ENCODE measurements at places on chromosomes 4 and X.

DNA sequence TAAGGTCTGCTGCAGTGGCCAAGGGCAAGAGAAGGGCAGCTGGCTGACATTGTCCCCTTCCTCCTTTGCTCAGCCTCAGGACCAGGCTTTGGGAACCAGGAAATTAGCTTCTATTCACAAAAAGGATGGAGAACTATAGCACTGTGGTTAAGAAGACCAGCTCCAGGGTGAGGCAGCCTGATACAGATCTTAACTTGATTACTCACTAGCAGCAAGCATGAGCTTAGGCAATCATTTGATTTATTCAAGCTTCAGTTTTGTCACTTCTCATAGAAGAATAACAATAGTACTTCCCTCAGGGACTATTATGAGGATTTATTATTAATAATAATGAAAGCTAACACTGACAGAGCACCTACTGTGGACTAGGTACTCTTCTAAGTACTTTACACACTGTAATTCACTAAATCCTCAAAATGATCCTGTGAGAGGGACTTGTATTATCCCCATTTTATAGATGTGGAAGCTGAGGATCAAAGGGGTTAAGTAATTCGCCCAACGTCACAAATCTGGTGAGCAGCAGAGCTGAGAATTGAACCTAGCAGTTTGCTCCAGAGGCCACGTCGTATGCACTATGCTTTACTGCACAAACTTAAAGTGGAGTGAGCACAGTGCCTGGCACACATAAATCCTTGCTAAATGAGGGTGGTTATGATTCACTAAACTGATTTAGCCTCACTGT lies 130.4 kb upstream of the PAK3 start:
- no peak for DNase-seq

DNA sequence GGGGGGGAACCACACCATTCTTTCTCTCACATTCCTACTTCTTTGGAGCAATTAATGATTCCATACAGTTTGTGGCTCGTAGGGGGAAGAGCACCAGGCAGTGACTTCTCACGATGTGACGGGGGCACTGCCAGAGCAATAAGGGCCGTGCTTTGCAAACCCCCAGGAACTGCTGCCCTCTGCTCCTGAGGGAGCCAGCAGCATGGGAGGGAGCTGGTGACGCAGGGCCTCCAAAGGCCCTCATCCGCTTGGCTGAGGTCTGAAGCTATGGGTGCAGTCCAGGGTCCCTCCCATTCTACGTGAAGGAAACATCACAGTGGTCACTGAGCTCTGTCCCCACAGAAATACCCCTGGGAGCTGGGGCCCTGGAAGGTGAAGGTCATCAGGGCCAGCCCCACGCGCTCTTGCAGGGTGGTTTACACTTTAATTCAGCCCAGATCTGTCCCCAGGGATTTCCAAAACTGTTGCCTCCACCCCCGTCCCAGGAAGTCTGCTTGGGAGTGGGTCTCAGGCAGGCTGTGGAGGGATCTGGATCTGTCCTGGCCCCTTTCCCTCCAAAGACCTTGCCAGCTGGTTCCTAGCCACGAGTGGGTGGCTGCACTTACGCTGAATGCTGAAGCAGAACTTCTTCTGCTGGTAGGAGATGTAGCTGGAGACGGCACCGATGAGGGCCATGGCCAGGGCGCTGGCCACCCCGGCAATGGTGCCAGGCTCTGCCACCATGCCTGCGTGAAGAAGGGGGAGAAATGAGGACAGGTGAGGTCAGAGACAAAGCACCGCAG lies 82.6 kb downstream of the MTMR1 start:
- DNase-seq = no peak

GRCh38 chrX:21905313-21905712 lies 35.2 kb upstream of the SMS start:
- no peak for DNase-seq

- DNase-seq = no peak
Measured at GRCh38 chr4:140735317-140735716, 20.9 kb downstream of the TBC1D9 start.

DNA sequence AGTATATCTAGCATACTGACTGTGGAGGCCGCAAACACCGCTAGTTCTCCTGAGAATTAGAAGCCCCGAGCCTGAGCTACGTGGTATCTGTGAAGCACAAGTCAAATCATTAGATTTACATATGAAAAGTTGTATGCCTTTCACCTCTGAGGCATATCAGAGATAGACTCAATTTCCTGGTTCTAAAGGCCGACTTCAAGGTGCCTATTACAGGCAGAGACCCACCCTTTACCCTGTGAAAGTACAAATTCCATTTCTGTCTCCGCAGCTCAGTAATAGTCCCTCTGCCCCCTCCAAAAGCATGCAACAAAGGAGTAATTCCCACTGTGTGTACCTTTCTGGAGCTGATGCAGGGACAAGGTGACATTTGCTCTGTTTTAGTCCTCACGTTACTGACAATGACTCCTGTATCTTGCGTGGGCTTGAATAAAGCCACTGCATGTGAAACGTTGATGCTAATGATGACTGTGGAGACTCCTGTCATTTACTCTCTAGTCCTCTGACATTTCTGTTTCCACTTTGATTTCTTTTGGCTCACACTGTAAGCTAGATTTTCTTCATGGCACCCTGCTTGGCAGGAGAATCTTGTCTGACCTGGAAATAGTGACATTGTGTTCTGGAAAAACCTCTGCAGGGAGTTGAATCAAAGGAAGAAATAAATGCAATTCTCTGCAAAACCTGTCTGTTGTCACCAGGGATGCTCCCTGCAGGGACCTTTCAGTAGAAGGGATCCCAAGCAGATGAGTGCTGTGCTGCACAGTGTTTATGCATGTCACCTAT lies 273.2 kb upstream of the EMCN start:
- DNase-seq = no peak

DNA sequence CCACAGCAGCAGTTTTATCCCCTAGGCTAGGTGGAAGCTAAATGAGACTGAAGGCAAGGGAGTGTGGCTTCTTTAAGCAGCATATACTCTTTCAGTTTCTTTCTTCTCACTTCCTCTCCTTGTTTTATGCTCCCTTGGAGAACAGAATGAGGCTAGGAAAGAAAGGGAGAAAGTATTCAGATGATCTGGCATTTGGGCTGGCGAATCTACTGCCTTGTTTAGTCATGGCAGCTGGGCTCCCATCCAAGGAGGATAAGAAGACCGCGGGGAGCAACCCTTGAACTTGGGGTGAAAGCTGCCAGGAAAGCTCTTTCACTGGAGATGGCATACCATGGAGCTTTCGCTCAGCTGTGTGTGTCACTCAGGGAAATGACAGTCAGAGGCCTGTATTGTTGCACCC lies 72.1 kb downstream of the ARHGEF38 start:
- peak; percentile 2 for DNase-seq

DNA sequence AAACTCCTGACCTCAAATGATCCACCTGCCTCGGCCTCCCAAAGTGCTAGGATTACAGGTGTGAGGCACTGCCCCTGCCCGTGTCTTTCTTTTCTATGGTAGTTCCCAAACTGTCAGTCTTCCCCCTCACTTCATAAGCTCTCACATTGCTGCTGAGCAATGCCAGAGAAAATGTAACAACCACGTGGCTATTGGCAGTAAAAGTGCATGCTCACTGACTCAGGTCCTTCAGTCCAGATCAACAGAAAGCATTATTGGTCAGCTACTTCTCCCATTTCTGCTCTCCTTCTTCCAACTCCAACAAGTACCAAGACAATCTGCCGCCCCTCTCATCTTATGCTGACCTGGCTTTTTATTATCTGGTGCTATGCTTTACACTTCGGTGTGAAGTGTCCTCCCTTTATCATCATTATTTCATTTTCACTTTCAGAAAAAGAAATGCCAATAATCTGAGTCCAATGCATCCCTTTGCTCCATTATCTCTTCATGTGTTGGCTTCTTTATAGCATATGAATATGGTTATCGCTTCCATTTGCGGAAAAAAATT lies 133.8 kb upstream of the UGT8 start:
- no peak for DNase-seq

GRCh38 chrX:18348047-18348446 lies 6.4 kb downstream of the SCML2 start:
- DNase-seq = peak; percentile 9

GRCh38 chrX:11287505-11287904 lies 5.7 kb upstream of the AMELX start:
- DNase-seq = no peak

DNA sequence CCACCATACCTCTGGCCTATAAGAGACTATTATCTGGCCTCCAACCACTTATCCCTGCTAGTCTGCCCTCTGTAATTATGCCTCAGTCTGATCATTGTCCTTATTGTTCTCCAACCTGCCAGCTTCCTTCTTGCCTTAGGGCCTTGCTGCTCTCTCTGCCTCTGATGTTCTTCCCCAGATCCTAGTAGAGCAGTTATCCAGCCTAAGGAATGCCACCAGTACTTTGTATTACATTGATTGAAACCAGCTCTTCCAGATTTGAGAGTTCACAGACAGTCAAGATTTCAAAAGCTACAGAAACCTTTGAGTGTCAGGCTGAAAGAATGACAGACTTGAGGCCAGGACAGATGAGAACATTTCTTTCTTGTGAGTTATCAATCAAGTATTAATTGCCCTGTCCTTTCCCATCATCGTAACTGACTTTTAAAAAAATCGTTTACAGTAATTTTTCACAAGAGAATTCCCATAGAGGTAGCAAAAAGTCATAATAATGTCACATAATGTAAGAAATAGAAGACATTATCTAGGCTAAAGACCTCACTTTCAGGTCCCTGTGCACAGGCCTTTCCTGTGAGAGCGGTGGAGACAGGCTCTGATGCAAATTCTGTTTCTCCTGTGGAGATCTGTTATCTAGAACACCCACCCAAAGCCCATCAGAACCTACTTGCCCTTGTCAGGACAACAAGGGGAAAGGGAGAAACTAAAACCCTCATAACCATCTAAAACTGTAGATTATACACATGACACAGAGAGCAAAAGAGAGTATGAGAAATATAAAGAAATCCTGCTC lies 64.1 kb upstream of the GUCY1A1 start:
- peak; percentile 81 for DNase-seq

DNA sequence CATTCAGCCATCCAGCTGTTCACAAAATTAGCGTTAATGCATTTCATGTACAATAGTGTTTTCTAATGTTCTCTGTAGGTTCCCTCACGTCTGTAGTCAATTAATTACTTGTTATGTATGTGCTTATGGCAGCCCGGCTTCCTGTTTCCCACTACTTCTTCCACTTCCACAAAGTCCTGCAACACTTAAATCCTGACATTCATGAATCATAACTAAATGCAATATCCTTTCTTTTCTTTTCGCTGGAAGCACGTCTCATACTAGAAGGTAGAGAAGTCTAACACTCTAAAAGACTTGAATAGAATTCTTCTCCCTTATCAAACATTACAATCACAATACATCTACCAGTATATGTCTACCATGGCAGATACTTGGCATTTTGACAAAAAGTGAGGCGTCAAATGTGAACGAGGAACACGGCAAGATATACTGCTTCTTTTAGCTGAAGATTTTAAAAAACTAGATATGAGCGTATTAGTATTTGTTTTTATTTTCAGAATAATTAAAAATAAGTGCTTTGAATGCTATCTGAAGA lies 239.0 kb upstream of the DIAPH2 start:
- DNase-seq = peak; percentile 14

- DNase-seq = no peak
Measured at GRCh38 chr4:124955476-124955875, 242.9 kb upstream of the ANKRD50 start.

- DNase-seq = no peak
Measured at GRCh38 chrX:100296183-100296753, 113.8 kb downstream of the PCDH19 start.

GRCh38 chr4:79431839-79432238 lies 23.8 kb upstream of the GK2 start:
- DNase-seq = no peak

GRCh38 chr4:147492306-147492705 lies 11.4 kb downstream of the EDNRA start:
- DNase-seq = peak; percentile 74

DNA sequence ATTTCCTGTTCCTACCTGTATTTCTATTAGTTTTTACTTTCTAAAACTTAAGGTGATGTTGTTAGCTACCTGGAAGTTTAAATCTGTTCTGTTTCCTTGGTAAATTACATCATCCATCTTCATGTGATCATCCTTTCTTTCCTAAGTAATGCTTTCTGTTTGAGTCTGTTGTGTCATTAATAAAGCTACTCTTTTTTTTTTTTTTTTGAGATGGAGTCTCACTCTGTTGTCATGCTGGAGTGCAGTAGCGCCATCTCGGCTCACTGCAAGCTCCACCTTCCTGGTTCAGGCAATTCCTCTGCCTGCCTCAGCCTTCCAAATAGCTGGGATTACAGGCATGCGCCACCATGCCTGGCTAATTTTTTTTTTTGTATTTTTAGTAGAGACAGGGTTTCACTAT lies 73.3 kb downstream of the FIP1L1 start:
- DNase-seq = peak; percentile 39

DNA sequence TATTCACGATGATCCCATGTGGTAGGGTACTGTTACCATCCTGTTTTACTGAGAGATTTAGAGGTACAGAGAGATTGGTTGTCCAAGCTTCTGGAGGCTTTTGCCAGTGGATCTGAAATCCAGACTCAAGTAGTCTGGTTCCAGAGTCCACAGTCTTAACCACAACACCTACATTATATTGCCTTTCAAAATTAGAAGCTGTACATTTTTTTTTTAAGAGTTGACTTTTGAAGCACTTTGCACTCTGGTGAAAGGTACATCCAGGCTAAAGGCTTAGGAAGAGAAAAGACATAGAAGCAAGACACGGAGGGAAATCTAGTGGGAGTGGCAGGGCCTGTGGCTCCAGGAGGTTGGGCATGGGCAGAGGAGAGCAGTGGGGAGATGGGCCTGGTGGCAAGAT lies 122.1 kb downstream of the AFF1 start:
- DNase-seq = no peak

DNA sequence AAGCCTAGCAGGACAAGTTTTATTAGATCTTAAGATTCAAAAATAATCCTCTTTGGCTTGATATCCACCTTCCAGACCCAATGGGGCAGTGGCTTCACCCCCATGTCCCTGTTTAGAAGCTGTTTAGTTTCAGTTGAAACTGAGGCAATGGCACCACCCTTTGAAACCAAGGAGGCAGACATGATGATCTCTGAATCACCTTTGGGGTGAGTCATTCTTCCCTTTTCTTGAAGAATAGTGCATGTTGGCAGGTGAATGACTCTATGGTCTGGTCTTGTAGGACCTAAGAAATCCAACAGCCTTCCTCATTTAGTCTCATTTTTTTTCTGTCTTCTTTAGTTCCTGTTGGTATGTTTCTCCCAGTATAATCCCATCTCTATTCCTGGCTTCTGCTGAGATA lies 29.5 kb upstream of the BMP15 start:
- no peak for DNase-seq

Data from fibroblast of skin of right biceps (primary cell).